ENCODE measurements at places on chromosomes 16 and 17. TPM values are rescaled to one million over a fixed set of nuclear protein-coding genes. Genes with fewer than 3 reads are reported as not detected.

DNA sequence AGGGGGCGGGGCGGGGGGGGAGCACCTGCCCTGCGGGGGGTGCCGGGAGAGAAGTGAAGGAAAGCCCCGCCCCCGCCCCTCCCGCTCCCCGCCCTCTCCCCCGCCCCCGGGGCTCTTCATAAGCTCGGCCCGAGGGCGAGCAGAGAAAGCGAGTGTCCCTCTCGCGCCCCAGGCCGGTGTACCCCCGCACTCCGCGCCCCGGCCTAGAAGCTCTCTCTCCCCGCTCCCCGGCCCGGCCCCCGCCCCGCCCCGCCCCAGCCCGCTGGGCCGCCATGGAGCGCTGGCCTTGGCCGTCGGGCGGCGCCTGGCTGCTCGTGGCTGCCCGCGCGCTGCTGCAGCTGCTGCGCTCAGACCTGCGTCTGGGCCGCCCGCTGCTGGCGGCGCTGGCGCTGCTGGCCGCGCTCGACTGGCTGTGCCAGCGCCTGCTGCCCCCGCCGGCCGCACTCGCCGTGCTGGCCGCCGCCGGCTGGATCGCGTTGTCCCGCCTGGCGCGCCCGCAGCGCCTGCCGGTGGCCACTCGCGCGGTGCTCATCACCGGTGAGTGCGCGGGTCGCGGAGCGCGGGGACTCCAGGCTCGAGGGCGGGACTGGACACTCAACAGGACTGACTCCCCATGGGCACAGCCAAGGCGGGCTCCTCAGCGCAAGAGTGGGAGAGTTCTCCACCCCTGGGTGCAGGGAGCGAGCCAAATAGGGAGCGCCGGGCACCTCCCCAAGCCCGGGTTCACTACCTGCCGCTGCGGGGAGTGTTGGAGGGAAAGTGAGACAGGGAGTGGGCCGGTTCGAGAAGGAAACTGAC lies at the start of gene HSD11B2:
HSD11B2 (plus strand) TSS at position 145 of the 798 bp plus-strand sequence; CDS start at position 273, 128 bp downstream.
- no peak for DNase-seq

Gene CTRB2
- not detected for total RNA-seq

Gene TBC1D3I
- 0.60 TPM for total RNA-seq

DNA sequence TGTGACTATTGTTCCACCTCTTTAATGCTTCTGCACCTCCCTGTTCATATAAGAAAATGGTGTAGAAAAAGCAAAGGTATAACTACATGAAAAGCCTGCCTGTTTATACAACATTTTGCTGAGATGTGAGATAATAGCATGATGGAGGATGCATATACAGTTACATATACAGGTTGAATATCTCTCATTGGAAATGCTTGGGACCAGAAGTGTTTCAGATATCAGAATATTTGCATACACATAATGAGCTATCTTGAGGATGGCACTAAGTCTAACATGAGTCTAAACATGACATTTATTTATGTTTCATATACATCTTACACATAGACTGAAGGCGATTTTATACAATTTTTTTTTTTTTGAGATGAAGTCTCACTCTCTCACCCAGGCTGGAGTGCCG lies 5.7 kb upstream of the WSB1 start:
- DNase-seq, result no peak

Gene PIGQ
- 57.1 TPM for total RNA-seq

Gene KCNH6
- not detected for total RNA-seq

- DNase-seq, result peak; percentile 14
Observed at GRCh38 chr16:50665128-50665878, 15.8 kb downstream of the SNX20 start.

Gene TBC1D26
- 0.28 TPM for total RNA-seq

Gene CCDC144A
- total RNA-seq, result 1.1 TPM

DNA sequence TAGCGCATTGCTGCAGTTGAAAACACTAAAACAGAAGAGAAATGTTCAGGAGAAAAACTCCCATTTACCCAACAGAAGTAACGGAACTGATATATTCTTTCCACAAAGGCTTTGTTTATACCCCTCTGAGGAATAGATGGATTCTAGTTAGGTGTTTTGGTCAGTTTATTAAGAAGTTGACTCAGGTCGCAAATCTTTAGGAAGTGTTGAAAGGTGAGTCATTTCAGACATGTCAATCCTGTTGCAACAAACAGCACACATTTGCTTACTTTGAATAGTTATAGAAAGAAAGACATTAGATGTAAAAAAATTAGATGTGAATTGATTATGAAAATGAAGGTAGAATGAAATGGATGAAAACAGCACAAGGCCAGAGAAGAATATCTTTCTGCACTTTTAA lies 941.0 kb downstream of the KCNJ2 start:
- no peak for DNase-seq

- no peak for DNase-seq
Observed at GRCh38 chr16:16027728-16028310, 78.4 kb downstream of the ABCC1 start.

DNA sequence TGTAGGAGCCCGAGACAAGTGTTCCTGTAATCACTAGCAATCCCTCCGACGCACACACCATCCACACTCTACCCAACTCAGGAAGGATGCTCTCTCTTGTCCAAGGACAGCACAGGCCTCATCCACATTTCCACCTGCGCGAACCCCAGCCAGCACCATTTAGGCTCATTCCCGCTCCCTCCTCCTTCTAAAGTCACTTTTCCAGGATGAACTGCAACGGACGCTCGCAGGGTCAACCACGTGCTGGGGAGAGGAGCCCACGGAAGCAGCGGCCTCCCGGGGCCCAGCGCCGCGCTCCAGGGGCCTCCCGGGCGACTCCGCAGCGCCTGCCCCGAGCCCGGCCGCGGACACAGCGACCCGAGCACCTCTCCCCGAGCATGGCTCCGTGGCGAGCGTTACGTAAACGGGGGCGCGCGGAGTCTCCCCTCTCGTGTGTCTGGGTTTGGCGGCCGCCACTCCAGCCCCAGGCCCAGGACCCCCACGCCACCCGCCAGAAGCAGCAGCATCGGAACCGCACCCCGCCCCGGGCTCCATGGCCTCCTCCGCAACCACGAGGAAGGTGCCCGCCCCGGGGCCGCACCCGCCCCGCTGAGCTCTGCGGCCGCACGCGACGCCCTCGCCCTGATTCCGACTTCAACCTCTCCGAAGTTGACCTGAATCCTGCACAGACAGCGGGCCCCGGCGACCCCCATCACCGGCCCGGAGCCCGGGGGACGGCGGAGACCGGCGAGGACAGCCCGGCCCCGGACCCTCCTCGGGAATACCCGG lies 668 bp downstream of the USP36 start:
- DNase-seq, result peak; percentile 81

GRCh38 chr16:49932434-49932833 lies 76.5 kb upstream of the ZNF423 start:
- no peak for DNase-seq

DNA sequence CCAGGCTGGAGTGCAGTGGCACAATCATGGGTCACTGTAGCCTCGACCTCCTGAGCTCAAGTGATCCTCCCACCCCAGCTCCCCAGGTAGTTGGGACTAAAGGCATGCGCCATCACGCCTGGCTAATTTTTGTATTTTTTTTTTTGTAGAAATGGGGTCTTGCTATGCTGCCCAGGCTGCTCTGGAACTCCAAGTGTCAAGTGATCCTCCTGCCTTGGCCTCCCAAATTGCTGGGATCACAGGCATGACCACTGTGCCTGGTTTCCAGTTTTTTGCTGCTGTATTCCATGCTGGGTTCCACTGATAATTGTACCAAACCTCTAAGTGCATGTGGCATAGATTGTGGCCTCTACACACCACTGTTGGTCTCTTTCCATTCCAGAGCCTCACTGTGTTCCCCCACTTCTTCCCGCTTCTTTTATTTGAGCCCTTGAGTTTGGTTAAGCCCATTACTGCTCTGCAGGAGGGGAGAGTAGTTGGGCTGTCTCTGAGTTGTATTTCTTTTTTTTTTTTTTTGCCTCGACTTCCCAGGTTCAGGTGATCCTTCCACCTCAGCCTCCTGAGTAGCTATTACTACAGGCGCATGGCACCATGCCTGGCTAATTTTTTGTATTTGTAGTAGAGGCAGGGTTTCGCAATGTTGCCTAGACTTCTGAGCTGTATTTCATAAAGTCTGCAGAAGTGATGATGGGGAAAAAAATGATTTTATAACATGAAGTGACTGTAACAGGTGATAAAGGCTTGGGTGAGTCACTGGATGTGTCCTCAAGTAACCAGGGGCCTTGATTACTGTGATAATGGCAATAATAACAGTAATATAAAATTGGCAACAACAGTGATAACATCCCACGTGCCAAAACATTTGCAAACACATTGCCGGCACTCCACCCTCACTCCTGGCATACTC lies 30.0 kb downstream of the EEF2K start:
- no peak for DNase-seq

Gene TERB1
- not detected for total RNA-seq

DNA sequence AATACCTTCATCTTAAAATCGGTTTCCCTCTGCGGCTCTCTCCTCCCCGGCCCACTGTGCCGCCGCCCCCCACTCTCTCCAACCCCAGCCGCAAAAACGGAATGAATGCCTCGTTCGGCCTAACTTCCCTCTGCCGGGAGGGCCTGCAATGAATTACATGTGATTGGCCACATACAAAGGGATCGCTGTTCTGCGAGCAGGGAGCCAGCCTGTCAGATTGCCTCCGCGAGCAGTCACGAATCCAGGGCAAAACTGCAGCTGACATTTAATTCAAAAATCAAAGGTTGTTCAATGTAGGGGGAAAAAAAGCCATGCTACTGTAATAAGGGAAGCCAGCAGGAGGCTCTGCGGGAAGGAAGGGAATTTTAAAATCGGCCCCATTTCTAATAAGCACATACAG lies 84.9 kb downstream of the TBC1D16 start:
- peak; percentile 30 for DNase-seq

DNA sequence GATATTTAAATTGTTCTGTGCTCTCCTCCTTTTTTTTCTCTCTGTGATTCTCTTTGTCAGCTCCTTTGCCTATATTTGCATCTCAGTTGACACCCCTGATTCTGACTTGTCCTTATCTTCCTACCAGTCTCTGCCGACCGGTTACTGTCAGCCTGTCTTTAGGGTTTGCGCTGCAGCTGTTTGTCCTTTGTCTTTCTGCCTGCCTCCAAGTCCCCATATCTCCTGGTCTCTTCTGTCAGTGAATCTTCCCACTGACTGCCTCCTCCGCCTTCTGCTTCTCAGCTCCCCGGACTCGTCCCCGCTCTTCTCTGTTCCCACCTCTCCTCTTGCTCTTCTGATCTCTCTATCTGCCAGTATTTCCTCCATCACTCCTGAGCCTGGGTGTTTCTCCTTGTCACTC lies 5.2 kb downstream of the TLCD2 start:
- DNase-seq, result no peak

GRCh38 chr17:48293319-48294019 lies 136.5 kb downstream of the SKAP1 start:
- DNase-seq, result no peak

- DNase-seq, result no peak
Observed at GRCh38 chr16:23434380-23434779, 18.6 kb downstream of the COG7 start.

DNA sequence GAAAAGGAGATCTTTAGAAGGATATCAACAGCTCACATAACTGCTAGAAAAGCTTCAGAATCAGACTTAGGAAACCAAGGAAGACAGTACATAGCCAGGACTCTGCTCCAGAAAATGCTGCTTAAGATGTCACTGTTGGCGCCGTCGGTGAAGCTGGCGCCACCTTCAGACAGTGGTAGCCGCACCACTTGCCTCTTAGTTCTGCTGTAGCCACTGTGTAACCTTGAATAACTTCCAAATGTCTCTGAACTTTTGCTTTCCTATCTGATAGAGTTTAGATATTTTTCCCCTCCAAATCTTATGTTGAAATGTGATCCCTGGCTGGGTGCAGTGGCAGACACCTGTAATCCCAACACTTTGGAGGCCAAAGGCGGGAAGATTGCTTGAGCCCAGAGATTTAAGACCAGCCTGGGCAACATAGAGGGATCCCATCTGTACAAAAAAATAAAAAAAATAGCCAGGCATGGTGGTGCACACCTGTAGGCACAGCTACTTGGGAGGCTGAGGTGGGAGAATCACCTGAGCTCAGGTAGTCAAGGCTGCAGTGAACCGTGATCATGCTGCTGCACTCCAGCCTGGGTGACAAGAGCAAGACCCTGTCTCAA lies 6.3 kb upstream of the USP31 start:
- no peak for DNase-seq

- DNase-seq, result no peak
Observed at GRCh38 chr17:12599186-12599920, 66.3 kb upstream of the MYOCD start.

- no peak for DNase-seq
Observed at GRCh38 chr17:55532670-55533069, 21.4 kb upstream of the SMIM36 start.

DNA sequence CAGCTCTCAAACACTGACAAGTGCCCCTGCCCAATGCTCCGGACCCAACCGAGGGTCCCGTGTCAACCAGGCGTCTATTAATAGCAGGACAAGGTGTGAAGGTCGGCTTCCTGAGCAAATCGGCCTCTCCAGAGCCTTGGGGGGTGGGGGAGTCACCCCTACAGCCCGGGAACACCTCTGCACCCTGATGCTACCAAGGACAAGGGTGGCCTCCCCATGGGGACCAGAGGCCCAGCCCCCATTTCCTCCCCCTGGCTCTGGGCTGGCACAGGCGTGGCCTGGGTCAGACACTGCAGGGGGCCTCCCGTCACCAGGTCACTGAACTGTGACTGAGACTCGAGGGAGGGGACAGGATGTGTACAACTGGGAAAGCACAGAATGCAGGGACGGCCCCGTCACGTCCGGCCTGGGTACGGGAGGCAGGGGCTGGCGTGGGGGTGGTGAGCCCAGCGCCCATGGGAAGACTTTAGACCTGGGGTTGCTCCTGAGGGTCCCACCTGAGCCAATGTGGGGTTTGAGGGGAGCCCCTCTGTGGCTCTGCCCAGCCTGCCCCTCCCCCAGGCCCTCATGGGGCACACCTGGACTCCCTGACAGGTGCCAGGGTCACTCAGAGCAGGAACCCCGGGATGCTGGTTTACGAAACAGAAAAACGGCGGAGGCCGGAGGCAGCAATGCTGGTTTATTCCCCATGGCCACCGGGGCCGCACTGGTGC lies 579 bp upstream of the CYBA start:
- no peak for DNase-seq

Gene GCGR
- not detected for total RNA-seq

DNA sequence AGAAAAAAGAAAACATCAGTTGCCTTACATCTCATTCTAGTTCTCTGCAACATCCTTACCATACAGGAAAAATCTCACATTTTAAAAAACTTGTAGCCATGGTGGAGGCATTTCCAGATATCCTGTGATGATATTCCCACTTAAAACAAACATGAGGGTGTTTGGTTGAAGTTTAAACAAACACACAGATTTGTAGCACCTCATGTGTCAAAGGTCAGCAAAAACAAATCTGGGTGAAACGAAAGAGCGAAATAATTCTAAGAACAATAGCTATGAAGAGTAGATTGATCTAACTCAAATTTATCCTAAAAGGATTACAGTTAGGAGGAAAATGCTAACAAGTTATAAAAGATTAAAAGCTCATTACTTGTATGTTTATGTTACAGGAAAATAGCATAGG lies 83.1 kb upstream of the IRX5 start:
- DNase-seq, result no peak

DNA sequence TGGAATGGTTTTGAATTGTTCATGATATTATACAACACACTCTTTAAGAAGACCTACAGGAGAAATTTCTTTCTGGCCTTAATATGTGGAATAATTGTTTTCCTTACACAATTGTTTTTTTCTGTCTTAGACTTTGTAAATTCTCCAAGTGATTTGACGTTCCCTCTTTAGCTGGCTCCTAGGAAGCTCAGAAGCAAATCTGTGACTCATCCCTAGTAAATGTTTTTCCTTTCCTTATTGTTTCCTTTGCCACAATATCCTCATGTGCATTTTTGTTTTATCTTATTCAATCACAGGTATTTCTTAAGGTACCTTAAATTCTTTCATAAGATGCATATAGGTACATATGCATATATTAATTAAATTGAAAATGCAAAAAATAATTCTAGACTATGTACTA lies 13.5 kb downstream of the KIAA0753 start:
- no peak for DNase-seq

Gene RNF227
- 1.6 TPM for total RNA-seq

Measured in chondrocyte (in vitro differentiated cells).